Germinal center (tissue), 1 donor: ENCODE measurements at places on chromosomes 6 and 20.

- no peak for DNase-seq
Measured at GRCh38 chr6:168215121-168215808, 104.3 kb downstream of the DACT2 start.

- no peak for DNase-seq
Measured at GRCh38 chr6:111552958-111553357, 52.7 kb downstream of the TRAF3IP2 start.

DNA sequence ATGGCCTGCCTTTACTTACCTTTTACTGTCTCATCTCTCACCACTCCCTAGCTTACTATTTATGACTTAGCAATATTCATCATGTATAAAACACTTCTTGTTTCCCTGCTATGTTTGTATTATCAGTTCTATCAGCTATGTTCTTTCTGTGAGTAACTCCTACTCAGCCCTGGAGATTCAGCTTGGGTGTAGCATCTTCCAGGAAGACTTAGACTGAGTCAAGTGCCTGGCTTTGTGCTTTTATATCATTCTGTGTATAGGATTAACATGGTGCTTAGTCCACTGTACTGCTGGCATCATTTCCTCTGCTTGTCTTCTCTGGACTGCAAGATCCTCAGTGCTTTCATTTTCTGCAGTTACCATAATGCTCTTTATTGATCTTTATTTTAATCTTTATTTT lies 257.8 kb downstream of the BTBD3 start:
- DNase-seq = no peak

GRCh38 chr6:89433252-89434149 lies 549 bp downstream of the ANKRD6 start:
- DNase-seq = peak; percentile 32

- no peak for DNase-seq
Measured at GRCh38 chr6:167396068-167396658, 71.3 kb downstream of the TTLL2 start.

DNA sequence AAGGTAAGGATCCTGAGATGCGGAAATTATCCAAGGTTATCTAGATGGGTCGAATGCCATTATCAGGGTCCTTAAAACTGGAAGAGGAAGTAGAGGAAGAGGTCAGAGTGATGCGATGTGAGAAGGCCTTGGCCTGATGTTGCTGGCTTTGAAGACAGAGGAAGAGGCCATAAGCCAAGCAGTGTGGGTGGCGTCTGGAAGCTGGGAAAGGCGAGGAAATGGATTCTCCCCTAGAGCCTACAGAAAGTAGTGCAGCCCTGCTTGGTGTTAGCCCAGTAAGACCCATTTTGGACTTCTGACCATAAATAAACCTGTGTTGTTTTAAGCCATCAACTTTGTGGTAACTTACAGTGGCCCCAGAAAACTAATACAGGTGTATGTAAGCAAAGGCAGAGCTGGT lies 2.0 kb downstream of the SRXN1 start:
- no peak for DNase-seq
